ENCODE measurements at places on chromosomes 5 and 9.

DNA sequence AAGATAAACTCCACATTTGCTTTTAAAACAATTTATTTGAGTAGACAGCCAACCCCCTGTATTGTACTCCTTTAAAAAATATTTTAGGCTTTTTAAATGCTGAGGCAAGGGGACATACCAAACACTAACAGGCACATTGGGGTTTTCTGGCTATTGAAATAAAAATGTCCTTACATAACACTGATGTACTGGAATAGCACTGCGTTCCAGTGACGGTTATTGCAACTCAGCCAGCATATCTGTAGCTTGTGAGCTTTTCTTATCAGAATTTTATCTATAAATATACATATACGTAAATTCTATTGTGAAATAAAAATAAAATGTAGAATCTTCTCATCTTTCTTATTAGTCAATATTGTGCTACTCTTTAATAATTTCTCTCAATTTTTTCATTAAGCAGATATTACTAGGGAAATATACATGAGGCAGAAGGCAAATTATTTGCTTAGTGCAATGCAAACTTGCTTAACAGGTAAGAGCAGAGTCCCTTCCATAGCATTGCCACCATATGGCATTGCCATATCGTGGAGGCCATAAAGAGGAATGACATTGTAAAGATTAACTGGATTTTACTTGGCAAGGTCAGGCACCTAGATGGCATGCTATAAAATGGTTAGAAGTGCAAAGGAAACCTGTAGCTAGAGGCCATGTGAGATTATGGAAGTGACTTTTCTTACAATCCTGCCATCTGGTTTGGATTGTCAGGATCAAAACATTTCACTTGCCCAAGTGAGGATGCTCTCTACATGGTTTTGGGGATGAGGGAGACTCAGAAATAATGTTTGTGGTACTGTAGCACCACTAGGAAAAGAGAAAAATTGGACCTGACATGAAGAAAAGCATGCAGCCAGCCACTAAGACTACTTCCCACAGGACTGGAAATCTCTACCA is 94.8 kb upstream of the CDKN2B start:
- DNase-seq: no peak

DNA sequence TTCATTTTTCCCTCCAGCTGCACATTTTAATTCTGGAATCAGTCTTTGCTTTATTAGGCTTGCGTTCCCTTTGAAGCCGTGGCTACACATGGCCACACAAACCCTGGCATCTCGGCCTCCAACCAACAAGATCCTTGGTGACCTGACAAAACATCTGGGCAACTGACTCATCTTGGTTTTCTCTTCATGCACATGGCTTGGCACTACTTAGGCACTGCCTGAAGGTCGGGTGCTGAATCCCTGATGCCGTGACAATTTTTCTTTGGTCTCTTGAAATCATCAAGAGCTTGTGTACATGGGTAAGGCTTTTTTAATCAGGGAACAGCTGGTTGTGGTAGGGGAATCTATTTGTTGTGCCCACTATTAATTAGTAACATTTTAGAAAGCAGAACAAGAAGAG is 16.0 kb upstream of the PAPPA start:
- no peak for DNase-seq

DNA sequence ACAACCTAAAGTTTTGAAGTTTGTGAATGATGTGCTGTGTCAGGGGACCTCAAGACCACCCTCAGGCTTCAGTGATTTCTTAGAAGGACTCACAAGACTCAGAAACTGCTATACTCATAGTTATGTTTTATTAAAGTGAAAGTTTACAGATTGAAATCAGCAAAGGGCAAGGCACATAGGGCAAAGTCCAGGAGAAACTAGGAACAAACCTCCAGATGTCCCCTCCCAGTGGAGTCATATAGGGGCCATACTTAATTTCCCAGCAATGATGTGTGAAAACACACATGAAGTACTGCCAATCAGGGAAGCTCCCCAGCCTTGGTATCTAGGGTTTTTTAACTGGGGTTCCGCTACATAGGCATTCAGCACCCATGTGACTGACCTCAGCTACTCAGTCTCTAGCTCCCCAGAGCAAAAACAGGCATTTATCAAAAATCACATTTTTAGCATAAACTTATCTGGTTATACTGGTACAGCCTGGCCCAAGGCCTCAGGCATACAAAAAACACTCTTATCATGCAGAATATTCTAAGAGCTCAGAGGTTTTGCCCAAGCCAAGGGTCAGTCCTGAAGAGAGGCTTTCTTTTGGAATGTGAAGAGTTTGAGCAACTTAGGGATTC is 74.7 kb upstream of the ANKRD55 start:
- no peak for DNase-seq

GRCh38 chr5:127922603-127923002 is 161.0 kb upstream of the SLC12A2 start:
- DNase-seq: no peak

DNA sequence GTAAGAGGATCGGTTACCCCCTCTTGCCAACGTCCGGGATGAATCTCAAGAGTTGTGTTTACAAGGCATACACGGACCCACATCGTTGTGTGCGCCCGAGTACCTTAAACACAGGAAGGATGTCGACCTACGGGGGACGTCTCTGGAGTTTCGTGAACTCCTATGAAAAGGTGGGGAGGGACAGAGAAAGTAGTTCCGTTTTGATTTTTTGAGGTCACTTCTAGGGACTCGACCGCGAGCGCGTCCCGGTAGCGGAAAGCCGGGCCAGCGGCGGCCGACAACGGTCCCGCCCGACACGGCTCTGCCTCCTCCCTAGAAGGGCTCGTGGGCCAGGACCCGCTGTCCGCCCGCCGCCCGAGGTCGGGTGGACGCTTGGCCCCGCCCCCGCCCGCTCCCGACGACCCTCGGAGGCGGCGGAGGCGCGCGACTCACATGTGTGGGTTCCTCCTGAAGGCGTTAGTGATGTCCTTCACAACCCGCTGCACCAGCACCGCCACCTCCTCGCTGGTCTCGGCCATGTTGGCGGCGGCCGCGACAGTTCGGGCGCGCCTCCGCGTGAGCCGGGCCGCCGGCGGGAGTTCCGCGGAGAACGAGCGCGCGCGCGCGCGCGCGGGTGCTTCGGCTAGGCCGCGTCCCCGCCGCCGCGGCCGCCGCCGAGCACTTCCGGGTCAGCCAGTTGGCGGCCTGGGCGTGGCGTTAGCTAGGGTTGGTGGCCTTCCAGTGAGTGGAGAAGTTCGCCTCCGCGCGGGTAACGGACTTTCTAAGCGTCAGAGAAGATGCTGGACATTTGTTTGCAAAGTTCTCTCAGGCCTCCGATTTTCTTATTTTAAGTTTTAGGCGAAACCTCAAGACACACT is at the start of gene PTAR1:
Gene PTAR1 (minus strand): TSS at position 591 of the 857 bp plus-strand sequence. CDS start 73 bp downstream, at position 518.
- peak; percentile 92 for DNase-seq

- no peak for DNase-seq
Measured at GRCh38 chr9:74317235-74317634, 179.9 kb upstream of the RORB start.

DNA sequence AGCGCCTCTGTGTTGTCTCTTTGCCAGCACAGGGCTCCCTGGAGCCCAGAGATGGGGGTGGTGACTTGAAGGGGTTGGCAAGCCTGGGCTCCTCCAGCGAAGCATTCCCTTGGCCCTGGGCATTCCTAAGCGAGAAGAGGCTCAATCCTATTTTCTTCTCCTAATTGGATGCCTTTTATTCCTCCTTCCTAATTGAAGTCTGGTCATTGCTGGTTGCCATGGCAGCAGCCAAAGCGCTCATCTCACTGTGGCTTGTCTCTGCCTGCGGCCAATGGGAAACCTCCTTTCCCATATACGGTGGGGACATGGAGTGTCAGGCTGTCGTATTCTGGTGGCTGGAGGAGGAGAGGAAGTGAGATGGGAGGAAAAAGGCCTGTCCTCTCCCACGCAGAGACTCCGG is 52.3 kb upstream of the RARS1 start:
- DNase-seq: peak; percentile 11

- DNase-seq: peak; percentile 20
Measured at GRCh38 chr5:40273936-40274335, 405.8 kb upstream of the PTGER4 start.

GRCh38 chr5:95086927-95087815 is 197.7 kb downstream of the MCTP1 start:
- DNase-seq: no peak

GRCh38 chr5:178490935-178491652 is 99.1 kb downstream of the COL23A1 start:
- no peak for DNase-seq

DNA sequence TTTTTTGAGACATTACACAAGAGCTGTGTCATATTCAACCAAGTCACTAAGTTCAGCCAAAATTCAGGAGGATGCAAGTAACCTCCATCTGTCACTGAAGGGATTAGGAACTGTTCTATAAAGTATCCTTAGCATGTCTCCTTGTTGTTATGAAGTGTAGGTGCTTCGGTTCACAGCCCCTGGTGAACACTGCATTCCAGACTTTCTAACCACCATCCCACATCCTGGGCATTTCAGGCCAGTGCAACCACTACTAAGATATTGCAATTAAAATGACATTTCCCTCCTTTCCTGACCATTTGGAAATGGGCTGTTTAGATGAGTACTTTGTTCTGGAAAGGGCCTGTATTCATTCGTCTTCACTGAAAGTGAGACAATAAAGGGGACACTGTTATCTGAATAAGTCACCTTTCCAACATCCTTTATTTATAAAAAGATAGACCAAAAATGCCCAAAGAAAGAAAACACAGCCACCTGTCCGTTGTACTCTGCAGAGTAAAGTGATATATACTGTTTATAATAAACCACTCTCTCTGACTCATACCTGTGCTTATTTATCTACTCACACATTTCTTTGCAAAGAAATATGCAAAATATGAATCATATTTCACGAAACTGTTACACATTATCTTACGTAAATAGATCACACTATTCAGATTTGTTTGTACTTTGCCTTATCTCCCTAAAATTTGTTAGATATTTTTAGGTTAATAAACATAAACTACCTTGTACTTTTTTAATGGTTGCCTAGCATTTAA is 861.9 kb downstream of the CDH18 start:
- DNase-seq: no peak

- DNase-seq: no peak
Measured at GRCh38 chr9:116842658-116843057, 155.6 kb downstream of the TRIM32 start.

GRCh38 chr9:82108474-82108873 is 119.9 kb downstream of the SPATA31D1 start:
- no peak for DNase-seq

GRCh38 chr9:14547245-14548060 is 145.8 kb downstream of the ZDHHC21 start:
- DNase-seq: no peak

DNA sequence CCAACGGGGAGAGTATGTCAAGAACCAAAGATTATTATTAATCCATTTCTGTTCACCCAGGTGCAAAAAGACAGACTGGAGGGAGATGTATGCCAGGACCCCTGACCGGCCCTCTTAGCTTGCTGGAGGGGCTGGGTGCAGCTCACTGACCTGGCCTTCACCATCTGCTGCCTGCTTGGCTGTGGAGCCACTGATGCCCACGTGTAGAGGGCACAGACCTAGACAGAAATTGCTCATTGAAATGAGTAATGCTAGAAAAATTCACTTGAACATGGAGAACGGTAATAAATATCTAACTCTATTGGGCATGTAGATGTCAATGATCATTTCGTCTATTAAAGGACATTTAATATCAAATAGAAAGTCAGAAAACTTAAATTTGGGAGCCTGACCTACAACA is 58.8 kb upstream of the ERCC6L2 start:
- DNase-seq: no peak

GRCh38 chr5:67969176-67969575 is 246.4 kb upstream of the PIK3R1 start:
- no peak for DNase-seq

- DNase-seq: no peak
Measured at GRCh38 chr5:135212361-135213026, 178.5 kb upstream of the PITX1 start.

DNA sequence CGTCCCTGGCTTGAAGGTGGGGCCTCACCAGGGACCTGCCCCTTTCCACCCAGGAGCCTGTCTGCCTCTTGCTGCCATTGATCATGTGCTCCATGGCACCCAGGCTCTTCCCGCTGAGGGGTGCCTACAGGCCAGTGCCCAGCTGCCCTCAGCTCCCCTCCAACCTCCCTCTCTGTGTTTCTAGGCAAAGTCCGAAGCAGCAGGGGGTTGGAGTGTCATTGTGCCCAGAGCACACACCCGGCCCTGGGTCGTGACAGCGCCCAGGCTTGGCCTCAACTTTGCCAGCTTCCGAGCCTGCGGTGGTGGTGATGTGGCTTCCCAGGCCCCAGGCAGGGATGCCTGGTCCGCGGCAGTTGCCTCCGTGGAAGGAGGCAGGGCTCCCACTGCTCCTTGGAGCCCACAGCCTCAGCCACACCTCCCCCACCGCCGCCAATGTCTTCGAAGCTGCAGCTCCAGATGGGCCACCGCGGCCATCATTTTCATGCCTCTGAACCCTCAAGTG is 52.4 kb downstream of the GTF3C4 start:
- no peak for DNase-seq

DNA sequence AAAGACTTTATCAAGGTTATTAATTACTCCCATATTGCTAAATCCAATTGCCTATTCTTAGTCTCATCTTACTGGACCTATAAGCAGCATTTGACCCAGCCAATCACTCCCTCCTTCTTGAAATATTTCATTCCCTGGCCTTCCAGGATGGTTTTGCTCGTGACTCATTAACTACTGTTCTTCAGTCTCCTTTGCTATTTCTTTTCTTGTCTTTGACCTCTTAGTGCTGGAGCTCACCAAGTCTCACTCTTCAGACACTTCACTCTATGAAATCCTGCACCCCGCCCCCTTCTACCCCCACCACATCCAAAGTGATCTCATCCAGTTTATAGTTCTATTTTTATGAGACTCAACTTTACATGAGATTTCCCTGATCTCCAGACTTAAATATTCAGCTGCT is 803.1 kb upstream of the WWC1 start:
- peak; percentile 34 for DNase-seq

DNA sequence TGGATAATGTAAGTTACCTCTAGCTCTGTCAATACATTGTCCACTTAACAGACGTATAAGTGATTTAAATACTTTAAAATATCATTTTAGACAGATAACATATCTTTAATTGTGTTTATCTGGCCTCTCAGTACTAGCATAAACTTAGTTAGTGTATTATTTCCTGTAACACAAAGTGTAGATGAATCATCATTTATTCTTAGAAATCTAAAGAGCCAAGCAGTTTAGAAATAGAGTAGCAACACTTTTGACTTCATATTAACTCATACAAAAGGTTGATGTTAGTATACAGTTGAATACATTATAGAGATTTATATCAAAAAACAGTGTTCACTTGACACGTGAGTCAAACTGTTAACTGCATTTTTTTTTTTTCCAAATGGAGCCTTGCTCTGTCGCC is 18.0 kb downstream of the NCBP1 start:
- DNase-seq: no peak

DNA sequence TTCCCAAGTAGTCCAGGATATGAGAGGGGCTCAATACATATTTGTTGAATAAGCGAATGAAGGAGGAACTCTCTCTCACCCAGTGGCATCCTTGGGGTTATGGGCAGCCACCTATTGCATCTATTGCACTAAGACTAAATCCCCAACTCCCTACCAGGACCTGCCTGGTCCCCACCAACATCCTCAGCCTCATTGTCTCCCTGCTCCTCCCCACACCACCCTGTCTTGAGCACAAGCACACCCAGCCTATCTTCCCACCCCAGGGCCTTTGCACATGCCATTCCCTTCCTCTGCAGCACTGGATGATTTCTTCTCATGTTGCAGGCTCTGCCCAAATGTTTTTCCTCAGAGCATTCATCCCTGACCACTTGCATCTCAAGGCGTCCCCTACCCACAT is 133.8 kb downstream of the BARX1 start:
- DNase-seq: no peak

- peak; percentile 44 for DNase-seq
Measured at GRCh38 chr5:56480705-56481427, 247.7 kb upstream of the ANKRD55 start.

- DNase-seq: no peak
Measured at GRCh38 chr9:114746591-114747346, 59.1 kb downstream of the TNFSF15 start.
